ENCODE measurements at places on chromosomes 6 and 20.

DNA sequence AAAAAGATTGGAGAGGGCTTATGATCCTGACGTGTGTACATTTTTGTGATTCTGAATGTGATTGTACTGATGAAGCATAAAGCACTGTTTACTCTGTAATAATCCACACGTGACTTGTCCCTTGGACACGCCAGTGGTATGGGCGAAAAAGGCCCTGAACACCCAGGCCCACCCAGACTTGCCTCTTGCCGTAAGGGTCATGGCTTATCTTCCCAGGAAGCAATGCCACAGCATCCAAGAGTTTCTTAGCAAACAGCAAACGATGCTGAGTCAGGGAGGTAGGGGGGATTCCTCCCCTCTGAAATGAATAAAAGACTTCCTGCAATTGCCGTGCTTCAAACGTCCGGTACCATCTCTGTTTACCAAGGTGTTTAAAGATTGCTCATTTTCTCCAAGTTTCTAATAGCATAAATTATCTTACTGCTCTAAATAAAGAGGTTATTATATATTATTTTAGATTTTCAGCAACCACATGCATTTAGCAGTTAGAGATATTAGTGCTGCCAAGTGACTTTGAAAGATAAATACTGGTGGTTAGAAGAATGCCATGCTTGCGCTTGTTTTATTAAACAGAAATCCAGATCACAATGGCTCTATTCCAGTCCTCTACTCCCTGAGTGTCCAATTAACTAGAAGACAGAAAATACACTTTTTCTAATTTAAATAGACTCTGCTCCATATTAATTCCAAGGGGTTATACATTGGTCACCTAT, 212.8 kb upstream of the CST7 start:
- no peak for DNase-seq

GRCh38 chr20:17863577-17864292, 104.9 kb downstream of the SNX5 start:
- DNase-seq, result no peak

- DNase-seq, result no peak
Observed at GRCh38 chr6:144305567-144305966, 20.4 kb downstream of the UTRN start.

DNA sequence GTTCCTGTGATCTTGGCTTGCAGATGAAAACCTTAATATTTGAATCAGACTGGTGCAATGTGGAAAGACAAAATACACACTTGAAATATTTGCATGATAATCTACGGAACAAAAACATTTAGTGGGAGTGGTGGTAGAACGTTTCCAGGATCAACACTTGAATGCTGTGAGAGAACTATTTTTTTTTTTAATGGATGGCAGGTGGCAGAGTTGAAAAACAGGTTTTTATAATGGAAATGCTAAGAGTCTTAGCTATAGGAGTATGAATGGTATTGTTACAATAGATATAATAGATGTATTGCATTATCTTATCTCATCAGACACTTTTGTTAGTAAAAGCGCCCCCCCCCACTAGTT, 49.2 kb downstream of the CDKAL1 start:
- DNase-seq, result no peak

- DNase-seq, result no peak
Observed at GRCh38 chr6:143570147-143570853, 58.8 kb upstream of the FUCA2 start.

DNA sequence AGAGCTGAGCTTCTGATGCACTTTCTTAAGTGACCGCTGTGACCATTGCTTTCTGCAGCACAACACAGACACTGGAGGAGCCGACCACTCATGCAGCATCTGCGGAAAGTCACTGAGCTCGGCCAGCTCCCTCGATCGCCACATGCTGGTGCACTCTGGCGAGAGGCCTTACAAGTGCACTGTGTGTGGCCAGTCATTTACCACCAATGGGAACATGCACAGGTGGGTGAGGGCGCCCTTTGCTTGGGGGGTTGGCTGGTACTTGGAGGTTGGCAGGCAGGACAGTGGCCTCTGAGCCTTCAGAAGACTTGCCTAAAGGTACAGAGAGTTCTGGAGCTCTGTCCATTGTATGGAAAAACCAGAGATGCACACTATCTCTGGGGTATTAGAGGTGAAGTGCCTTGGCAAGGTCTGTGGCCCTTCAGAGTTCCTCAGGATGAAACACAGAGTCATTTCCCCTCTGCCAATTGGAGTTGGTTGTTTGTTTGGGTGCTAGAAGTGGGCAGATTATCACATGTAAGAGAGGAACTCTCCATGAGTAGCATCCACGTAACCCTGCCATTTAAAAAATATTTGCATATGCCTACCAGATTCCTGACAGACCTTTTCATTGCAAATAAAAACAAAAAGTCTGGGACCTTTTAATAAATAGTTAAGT, 81.5 kb downstream of the RREB1 start:
- no peak for DNase-seq

DNA sequence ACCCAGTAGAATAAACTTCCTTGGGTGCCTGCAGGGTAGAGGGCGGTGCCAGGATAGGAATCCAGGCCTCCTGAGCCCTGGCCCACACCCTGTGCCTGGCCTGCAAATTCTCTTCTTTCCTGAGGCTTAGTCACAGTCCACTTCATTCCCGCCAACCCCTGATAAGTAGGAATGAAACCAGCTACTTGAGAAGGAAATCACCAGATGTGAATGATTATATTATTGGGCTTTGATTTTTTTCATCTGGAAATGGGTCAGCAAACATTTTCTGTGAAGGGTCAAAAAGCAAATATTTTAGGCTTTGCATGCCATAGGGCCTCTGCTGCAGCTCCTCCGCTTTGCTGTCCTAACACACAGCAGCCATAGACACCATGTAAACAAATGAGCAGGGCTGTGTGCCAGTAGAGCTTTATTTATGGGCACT, 50.2 kb downstream of the STK35 start:
- DNase-seq, result no peak

- DNase-seq, result no peak
Observed at GRCh38 chr20:51715163-51715855, 52.9 kb downstream of the ATP9A start.

DNA sequence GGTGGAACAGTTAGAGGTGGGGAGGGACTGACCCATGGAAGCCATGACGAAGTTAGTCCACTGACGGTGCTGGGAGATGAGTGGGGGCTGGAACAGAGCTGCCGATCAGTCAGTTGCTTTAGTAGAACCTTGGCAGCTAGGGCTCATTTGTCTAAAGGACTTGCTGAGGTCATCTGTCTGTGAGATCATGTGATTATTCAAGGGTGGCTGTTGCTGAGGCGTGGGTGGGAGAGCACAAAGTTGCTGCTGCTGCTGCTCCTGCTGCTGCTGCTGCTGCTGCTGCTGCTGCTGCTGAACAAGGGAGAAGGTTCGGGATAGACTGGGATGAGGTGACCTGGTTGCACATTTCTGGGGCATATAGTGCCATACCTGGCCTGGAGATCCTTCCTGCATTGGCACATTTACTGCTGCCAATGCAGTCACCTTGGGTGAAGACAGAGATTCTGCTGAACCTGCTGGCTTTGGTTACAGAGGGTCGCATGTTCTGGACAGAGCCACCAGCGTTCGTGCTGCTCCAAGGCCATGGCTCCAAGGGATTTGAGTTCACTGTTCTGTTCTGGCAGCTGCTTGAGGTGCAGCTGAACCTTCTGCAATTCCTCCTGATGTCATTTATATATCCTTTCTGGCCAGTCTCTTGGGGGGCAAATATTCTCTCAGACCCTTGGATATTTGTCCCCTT, 840.5 kb downstream of the HACE1 start:
- no peak for DNase-seq

DNA sequence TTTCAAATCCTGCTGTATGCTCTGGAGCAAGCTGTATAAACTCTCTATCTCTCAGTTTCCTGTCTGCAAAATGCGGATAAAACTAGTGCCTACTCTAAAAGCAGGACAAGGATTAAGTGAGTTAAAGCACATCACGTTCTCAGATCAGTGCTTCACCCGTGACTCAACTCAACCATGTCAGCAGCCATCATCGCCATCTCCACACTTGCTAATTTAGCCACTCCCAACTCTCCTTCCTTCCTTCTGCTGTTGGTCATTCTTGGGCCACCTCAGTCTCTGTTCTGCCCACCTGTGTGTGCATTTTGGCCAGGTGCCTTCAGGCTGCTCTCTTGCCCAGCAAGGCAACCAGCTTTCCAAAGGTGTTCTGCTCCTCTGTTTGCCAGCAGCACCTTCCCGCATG, 260.0 kb upstream of the CDYL start:
- DNase-seq, result no peak

- no peak for DNase-seq
Observed at GRCh38 chr6:44494011-44494501, 106.5 kb downstream of the CDC5L start.

DNA sequence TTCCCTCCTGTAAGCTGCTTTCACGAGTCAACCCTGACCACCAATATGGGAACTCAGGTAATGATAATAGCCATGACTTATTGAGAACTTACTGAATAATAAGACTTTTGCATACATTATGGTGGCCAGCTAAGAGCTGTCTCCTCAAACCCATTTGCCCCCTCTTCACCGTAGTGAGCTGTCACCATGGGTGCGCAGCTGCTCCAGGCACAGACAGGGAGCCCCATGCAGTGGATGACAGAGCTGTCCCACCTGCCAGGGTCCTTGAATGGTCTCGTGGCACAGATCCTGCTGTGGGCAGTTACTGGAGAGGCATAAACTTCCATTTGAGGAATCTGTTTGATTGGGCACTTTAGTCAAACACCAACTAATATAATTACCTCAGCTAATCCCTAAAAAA, 1.9 kb downstream of the SLC22A16 start:
- DNase-seq, result no peak

DNA sequence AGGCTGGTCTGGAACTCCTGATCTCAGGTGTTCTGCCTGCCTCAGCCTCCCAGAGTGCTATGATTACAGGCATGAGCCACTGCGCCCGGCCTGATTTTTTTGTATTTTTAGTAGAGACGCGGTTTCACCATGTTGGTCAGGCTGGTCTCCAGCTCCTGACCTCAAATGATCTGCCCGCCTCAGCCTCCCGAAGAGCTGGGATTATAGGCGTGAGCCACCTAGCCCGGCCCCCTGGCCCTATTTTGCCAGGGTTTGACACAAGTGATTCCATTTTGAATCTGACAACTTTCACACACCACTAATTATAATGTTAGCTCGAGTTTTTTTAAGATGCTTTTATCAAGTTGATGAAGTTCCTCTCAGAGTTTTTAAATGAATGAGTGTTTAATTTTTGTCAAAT, 25.6 kb downstream of the TTLL9 start:
- DNase-seq, result no peak

DNA sequence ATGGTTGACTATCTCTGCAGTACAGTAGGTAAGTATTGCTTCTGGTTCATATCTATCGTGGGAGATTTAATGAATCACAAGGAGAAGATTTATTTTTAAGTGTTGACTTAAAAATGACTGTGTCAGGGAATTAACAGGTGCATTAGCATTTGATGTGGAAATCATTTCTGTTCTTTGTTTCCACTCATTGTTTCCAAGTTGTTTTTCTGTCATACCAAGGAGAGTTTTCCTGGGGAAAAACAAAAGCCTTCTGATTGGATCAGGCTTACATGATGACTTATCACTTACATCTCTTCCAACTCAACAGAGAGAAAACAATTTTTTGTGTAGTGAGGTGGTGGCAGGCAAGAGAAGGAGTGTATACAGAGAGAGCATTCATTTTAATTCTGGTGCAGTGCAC, 686.4 kb downstream of the HTR1B start:
- DNase-seq, result no peak

GRCh38 chr20:59014680-59015389, 4.4 kb upstream of the TUBB1 start:
- no peak for DNase-seq

GRCh38 chr6:13724182-13724581, 12.5 kb upstream of the RANBP9 start:
- no peak for DNase-seq

GRCh38 chr6:61857541-61857940, 428.5 kb downstream of the KHDRBS2 start:
- DNase-seq, result no peak

DNA sequence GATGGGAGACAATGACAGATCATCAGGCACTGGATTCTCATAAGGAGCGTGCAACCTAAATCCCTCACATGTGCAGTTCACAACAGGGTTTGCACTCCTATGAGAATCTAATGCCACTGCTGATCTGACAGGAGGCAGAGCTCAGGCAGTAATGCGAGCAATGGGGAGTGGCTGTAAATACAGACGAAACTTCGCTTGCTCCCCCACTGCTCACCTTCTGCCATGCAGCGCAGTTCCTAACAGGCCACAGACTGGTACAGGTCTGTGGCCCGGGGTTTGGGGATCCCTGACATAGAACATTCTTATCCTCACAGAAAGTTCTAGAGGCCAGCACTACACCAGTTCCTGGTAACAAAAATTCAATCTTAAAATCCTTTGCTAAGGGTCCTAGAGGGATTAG, 23.2 kb downstream of the RRAGD start:
- DNase-seq, result no peak

DNA sequence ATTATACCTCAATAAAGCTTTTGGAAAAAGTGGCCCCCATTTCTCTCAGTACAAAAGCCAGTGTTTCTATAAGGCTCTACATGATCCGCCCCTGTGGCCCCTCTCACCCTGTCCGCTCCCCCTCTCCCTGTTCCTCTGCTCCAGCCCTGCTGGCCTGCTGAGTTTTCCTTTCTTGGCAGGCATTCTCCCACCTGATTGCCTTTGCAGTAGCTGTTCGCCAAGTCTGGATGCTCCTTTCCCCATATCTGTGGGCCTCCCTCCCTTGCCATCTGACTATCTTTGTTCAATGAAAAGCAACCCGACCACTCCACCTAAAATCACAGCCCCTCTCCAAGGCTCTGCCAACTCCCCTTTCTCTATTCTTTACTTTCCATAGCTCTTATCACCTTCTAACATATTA, 33.2 kb downstream of the CDH22 start:
- no peak for DNase-seq

DNA sequence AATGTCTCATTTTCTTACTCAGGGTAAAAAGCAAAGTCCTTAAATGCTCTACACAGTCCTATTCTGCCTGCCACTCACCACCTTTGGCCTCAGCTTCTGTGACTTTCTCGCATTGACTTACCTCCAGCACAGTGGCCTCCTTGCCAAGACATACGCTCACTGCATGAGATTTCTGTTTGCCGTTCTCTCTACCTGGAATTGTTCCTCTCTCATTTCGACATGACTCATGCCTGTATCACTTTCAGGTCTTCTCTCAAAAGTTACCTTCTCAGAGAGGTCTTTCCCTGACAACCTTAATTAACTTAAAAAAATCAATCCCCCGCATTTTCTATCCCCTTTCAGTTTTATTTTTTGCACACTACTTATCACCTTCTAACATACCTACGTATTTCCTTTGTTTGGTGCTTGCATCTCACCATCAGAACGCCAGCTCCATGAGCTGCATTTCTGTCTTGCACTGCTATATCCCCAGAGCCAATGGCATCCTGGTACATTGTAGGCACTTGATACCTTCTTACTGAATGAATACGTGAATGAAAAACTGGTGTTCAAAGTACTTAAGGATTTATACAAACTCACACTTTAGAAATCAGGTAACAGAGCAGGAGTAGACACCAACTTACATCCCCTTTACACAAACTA, 24.5 kb downstream of the TENT5A start:
- no peak for DNase-seq

GRCh38 chr6:66184091-66184490, 477.1 kb upstream of the EYS start:
- no peak for DNase-seq

- DNase-seq, result no peak
Observed at GRCh38 chr6:30005482-30005881, 55.6 kb upstream of the POLR1H start.

All from stimulated activated CD4-positive, alpha-beta T cell treated with anti-CD3 and anti-CD28 coated beads, Interleukin-1b, Interleukin-23, amount 100 ng/mL, for 1 hour (primary cell).